ENCODE measurements at places on chromosomes 7 and 10.

GRCh38 chr7:3003936-3004335 is 39.7 kb downstream of the CARD11 start:
- no peak for DNase-seq

GRCh38 chr10:70302292-70302691 is 18.5 kb upstream of the NPFFR1 start:
- no peak for DNase-seq

DNA sequence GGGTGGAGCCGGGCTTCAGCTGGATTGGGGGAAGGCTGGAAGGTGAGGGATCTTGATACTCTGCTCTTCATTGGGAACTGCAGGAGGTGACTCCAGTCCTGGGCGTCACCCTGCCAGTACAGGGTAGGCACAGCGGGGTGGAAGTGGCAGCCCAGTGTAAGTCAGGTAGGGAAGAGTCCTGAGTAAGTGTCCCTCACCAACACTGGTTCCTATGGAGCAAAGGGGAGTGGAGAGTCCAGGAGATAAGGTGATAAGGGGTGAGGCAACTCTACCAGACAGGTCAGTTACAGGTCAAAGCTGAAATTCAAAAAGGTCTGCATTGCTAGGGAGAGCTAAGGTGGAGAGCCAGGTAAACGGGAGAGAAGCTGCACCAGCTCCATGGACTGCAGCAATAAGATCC is 145.6 kb upstream of the NFE2L3 start:
- no peak for DNase-seq

DNA sequence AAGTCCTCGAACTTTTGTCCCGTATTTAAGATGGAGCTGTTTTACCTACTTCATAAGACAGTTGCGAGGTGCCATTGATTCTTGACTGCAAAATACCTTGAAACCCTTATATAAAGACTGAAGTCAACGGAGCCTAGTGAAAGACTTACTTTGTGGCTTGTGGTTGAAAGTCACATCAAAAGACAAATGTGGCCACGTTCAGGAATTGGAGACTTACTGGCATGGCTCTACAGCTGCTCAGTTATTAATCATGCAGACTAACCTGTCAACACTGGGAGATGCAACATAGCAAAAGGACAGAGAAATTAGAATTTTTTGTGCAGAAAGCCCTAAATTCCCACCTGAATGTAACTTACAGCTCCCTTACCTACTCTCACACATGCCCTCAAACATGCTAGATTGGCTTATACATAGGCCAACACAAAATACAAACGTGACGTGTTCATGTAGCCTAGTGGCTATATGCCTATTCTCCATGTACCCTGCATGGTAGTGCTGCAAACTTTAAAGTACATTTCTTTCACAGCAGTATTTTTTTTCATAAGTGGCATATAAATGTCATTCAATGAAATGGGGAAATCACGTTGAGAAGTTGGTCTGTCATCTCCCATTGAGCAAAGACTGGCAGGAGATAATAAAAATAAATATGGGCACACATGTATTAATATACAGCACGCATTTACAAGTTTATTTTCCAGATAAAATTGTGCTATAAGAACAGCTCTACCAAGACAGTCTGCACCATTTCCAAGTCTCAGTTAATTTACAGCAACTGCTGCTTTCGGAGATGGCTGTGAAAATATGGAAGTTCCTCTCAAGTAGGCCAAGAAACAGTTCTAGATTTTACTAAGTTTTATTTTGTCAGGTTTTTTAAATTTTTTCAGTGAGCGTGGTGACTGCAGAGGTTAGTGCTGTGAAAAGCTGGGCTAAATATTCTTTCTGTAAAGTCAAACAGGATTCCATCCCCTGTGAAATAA is 170.4 kb upstream of the C7orf33 start:
- no peak for DNase-seq

DNA sequence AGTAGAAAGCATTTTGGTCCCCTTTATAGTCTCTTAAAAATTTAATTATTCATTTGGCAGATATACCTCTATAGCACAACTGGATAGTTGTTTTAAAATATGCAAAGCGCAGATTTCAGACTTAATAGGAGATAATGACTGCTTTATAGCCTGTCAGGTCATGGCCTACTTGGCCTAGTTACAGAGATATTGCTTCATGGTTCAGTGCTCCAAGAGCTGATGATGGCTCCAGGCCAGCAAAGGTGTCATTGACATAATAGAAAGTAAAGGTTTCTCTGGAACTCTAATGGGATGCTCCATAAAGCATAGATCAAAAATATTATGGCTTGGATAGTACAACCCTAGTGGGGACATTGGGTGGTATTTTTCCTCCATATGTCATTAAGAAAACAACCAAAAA is 285.7 kb downstream of the NXPH1 start:
- no peak for DNase-seq
